ENCODE measurements at places on chromosomes 2 and 18.
A peak's percentile ranks its signal among the peaks of the same experiment; 100 is the strongest.

DNA sequence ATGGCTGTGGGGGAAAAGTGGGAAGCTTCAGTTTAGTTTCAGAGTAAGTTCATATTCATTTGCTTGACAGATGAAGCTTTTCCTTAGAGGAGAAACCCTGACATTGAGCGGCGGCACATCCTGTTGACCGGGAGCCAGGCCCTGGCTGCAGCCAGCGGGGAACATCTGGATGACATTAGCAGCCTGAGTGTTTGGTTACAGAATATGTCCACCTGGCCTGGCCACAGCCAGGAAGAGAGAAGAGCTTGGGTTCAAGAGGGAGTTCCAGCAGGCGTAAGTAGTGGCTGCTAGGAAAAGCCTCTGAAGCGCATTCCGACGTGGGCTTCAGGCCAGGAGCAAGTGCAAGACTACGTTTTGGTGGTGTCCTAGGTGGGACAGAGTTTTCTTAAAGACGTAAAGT is 144.9 kb upstream of the MYCN start:
- DNase-seq = no peak

GRCh38 chr2:172848519-172848918 is 112.9 kb downstream of the RAPGEF4 start:
- no peak for DNase-seq

GRCh38 chr2:146579147-146579930 is 1265.5 kb upstream of the ACVR2A start:
- DNase-seq = no peak

GRCh38 chr2:3147651-3148530 is 229.7 kb downstream of the EIPR1 start:
- DNase-seq = no peak

GRCh38 chr2:50791271-50791670 is 240.7 kb downstream of the NRXN1 start:
- DNase-seq = peak; percentile 22

GRCh38 chr2:67453310-67453709 is 56.2 kb downstream of the ETAA1 start:
- DNase-seq = no peak

DNA sequence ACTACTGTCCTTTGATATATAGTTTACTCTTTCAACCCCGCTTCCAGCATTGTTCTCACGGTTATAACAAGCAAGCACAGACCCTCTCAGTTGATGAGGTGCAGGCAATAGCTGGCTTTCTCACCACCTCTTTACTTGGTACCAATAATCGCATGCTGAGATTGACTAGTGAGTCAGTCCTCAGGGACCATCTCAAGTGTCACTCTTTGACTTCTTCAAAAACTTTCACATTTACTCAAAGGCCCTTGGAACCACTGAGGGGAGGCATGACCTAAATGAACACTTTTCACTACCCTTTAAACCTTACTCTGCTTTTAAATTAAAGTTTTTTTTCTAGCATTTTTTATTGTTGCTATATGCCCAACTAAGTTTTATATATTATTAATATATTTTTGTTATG is 101.8 kb downstream of the DAW1 start:
- DNase-seq = no peak

GRCh38 chr2:101805152-101806088 is 107.9 kb downstream of the MAP4K4 start:
- no peak for DNase-seq

DNA sequence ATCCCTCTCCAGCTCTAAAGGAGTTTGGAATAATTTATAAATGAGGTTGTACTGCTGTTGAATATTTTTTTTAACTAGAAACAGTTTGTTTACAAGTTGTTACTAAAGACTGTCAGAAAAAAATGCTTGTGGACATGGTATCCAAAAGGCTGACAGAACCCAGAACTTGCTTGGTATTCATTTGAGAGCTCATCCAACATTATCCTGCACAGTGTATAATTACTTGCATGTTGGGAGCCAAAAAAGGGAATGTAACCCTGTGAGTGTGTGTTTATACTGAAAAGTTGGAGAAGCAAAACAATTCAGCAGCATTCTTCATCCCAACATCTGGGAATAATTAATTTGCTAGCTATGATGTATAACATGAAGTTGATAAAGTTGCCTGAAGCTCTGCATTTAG is 42.1 kb upstream of the EHBP1 start:
- DNase-seq = no peak

DNA sequence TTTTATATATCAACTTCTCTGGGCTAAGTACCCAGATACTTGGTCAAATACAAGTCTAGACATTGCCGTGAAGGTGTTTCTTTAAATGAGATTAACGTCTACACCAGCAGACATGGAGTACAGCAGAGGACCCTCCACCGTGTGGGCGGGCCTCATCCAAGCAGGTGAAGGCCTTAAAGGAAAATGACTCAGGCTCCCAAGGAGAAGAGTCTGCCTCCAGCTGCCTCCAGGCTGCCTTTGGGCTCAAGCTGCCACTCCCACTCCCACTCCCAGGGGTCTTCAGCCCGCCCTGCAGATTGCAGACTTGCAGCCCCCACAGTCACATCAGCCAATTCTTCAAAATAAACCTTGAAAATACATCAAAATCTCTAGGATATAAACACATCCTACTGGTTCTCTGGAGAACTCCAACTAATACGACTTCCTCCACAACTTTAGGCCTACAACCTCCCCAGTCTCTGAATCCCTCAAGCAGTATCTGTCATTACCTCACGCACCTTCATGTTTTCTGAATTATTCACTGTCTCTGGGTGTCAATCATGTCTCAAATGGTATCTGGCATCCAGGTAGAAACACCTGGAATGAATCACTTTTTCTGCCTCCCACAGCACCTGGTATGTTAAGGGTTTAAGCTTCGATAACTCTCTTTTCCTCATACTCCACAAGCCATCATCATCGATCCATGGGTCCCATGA is 6.9 kb downstream of the ITGB1BP1 start:
- no peak for DNase-seq

GRCh38 chr2:179995741-179996515 is 11.2 kb downstream of the CWC22 start:
- DNase-seq = no peak

- no peak for DNase-seq
These were observed 25.5 kb upstream of the TUBB6 start for GRCh38 chr18:12282442-12283039.

DNA sequence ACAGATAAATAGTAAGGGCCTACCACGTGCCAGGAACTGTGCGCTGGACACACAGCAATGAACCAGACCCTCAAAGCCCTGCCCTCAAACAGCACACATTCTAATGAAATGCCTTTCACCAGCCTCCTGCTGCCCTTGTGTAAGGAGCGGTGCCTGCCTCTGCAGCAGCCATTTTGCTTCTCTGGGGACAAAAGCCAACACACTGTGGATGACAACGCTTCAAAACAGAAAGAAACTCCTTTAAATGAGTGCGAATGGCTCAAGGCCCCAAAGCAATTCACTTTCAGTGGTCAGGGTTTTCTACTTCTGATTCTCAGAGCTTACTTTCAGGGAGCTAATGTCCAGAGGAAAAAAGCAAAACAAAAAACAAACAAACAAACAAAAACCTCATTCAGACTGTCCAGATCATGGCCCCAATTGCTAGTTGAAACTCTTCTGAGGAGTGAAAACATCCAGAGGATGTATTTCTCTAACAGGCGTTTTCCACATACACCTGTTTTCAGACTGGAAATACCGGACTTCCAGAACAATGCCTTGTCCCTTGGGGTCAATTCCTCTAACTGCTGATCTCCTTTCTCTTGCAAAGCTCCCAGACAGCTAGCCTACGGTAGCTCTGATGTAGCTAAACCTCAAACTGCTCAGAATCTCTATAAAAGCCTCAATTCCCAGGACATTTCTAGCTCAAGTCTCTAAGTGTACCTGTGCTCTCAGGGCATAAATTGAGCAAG is 323.3 kb upstream of the ZNF521 start:
- DNase-seq = no peak

GRCh38 chr18:46226461-46226860 is 122.3 kb downstream of the HAUS1 start:
- DNase-seq = no peak

- no peak for DNase-seq
These were observed 127.9 kb downstream of the ZNF532 start for GRCh38 chr18:58992301-58993231.

GRCh38 chr2:61670591-61671501 is 132.7 kb upstream of the XPO1 start:
- no peak for DNase-seq

GRCh38 chr2:107582487-107582886 is 244.2 kb upstream of the RGPD4 start:
- DNase-seq = no peak

DNA sequence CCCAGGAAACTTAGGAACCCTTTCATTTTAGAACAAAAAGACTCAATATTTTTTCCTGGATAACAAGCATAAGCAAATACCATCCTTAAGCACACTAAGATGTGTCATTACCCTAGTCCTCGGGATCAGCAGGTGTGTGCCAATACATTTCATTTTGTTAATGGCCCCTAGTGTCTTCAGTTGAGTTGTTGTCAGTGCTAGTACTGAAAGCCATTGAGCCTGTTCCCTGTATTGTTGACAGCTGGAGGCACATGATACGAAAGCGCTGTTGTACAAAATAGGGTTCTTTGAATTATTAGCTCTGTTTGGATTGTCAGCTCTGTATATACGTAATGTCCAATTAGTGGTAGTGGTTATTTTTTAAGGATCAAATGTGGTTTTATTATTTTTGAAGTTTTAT is 29.5 kb downstream of the VAPA start:
- DNase-seq = peak; percentile 74

- DNase-seq = no peak
These were observed 32.1 kb upstream of the DYNAP start for GRCh38 chr18:54558609-54559585.

GRCh38 chr2:235343156-235343774 is 150.6 kb upstream of the AGAP1 start:
- no peak for DNase-seq

- no peak for DNase-seq
These were observed 377.4 kb upstream of the CRIM1 start for GRCh38 chr2:35978218-35978617.

DNA sequence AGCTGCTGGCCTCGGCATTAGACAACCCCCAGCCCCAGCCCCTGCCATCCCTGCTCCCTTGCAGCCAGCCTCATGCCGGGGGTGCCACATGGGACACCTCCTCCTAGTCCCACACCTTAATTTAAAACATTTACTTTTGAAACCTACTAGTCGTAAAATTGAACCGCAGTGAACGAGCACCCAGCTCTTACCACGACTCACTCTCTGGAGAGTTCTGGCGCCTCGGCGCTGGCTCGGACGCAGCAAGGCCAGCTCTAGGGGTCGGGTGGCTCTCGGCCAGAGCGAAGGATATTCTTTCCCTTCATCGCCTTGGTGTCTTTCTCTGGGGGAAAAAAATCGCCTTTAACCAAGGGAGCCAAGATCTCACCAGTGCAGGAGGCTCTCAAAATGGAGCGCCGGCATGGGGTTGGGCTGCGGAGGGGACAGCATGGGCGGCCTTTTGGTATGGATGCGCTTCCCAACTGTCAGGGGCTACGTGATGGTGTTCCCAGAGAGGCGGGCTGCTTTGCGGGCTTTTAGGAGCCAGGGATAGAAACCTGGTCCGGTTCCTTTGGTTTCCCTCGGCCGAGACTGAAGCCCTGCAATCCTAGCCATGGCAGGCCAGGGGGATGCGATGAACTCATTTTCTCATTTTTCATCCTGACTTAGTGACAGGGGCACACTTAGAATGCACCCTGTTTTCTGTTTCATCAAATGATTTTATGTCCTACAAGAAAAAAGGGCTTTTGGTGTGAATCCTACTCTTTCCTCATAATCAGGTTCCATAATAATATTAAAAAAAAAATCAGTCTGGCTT is 2.0 kb downstream of the HPCAL1 start:
- no peak for DNase-seq

DNA sequence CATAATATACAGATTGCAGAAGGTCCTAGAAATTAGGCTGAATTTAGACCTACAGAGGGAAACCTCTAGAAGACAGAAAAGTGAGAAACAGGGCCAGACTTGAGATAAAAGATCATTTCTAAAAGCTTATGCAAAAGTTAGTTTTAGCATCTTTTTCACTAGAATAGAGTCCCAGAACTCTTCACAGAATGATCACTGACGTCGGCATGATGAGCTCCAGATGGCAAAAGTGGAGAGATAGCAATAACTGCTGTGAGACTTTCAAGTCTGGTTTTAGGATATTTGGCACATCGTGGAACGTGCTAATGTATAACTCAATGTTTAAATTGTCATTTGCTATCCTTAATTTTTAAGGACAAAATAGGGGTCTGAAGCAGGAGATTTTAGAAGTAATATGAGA is 1050.7 kb upstream of the CELF4 start:
- DNase-seq = no peak

DNA sequence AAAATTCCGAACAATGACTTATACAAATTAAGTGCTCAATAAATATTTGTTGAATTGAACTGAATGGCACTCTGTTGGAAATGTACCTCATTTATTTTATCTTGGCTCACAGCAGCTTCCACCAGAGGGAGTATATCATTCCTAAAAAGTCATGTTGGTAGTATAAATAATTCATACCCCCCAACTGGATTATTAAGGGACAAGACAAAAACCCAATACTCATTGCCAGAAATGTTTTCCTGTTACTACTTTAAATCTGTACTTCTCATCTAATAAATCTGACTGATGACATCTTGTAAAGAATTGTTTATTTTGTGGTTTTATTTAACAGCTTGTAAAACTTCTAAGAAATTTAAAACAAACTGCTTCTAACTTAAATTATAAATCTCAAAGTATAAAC is 163.9 kb downstream of the CDH2 start:
- DNase-seq = no peak

- no peak for DNase-seq
These were observed 39.8 kb upstream of the SPTBN1 start for GRCh38 chr2:54416166-54416813.

DNA sequence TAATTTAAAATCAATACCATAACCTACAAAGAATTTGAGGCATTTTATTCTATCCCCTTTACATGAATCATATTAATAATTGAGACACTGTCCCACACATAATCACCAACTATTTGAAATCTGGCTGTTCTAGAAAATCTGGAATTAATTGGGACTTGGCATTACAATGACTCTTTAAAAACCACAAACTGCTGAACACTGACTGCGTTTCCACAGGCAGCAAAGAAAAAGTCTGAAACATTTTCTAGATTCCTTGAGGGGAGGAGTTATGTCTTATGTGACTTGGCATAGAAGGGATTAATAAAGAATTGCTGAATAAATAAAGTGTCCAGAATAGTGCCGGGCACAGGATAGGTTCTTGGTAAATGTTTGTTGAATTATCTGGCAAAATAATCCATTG is 61.4 kb downstream of the GPR39 start:
- DNase-seq = no peak

DNA sequence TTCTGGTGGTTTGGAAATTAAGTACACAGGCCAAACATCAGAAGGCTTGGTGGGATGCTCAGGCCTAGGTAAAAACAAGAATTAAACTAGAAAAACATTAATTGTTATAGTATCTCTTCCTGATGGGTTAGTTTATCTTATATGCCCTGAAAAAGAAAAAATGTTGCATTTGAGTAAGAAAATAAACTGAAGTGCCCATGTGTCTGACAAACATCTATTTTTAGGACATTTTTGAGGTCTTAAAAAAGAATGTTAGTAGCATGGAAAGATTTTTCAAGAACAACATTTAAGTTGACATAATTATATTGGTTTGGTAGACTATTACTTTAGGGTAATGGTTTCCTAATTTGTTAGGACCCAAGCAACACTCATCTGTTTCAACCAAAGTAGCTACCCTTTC is 140.1 kb upstream of the RND3 start:
- DNase-seq = no peak

Data from NCI-H748 treated with DMSO at 0.1 percent for 48 hours (cell line).